ENCODE measurements at places on chromosomes 13 and 19. TPM values are rescaled to one million over a fixed set of nuclear protein-coding genes. Genes with fewer than 3 reads are reported as not detected.

DNA sequence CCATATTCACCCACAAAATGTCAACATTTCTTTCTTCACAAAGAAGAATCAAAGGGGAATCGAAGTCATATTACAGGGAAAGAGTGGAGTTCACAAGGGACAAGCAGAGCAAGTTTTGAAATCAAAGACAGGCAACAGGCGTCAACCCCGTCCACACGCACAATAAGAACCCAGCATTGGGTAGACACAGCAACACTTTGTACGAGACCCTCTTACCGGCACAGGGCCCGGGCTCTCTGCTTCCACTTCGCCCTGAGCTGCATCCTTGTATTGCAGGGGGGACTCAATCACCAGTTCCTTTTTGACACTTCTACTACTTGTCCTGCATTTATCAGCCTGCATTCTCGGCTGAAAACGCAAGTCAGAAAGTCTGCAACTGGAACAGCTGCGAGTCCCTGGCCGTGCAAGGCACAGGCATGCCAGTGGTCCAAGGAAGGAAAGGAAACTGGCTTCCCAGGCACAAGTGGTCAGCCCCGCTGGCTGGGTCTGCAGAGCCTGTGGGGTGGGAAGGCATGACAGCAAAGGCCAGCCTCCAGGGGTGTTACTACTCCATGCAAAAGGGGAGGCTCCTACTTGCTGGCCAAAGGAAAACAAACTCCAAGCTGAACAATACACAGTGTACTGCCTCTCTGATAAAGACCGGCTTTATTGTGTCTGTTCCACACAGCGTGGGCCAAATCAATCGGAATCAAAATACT is at the start of gene DOCK9:
Gene DOCK9, minus strand, starts transcription at position 497 of the 698 bp plus-strand sequence. Its CDS starts 155 bp downstream, at position 342.
- no peak within 1 kb of the TSS for H3K4me3 ChIP-seq
- no peaks in the 10 kb centered on the region for H3K36me3 ChIP-seq
- peaks cover 33% of the 10 kb centered on the region for H3K4me1 ChIP-seq
- H3K27me3 ChIP-seq: no peaks in the 10 kb centered on the region

DNA sequence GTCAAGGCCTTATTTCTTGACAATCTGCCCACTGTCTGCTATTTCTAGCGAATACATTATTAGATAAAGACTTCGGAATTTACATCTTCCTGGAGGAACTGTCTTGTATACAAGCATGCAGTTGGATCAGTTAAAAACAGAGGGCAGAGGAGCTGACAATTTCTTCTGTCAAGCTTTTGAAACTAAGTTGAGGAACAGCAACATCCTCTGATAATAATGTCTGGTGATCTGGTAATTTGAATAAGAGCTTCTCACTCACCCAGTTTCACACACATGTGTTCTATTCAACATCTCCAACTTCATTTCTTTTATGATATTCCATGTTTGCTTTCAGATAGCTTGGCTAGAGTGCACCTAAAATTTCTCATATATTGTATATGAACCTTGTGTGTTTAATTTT is 50.2 kb downstream of the MTMR6 start:
- no peak overlapping the region for H3K4me3 ChIP-seq
- H3K4me1 ChIP-seq: peaks cover 11% of the 10 kb centered on the region
- H3K27me3 ChIP-seq: no peaks in the 10 kb centered on the region
- no peak for DNase-seq

- DNase-seq: no peak
- no peak overlapping the region for H3K27ac ChIP-seq
- H3K4me1 ChIP-seq: no peaks in the 10 kb centered on the region
- no peak overlapping the region for H3K4me3 ChIP-seq
- no peaks in the 10 kb centered on the region for H3K36me3 ChIP-seq
Measured at GRCh38 chr19:1302533-1303239, 17.0 kb downstream of the EFNA2 start.

ZNF649 gene
- 26.3 TPM for total RNA-seq

DNA sequence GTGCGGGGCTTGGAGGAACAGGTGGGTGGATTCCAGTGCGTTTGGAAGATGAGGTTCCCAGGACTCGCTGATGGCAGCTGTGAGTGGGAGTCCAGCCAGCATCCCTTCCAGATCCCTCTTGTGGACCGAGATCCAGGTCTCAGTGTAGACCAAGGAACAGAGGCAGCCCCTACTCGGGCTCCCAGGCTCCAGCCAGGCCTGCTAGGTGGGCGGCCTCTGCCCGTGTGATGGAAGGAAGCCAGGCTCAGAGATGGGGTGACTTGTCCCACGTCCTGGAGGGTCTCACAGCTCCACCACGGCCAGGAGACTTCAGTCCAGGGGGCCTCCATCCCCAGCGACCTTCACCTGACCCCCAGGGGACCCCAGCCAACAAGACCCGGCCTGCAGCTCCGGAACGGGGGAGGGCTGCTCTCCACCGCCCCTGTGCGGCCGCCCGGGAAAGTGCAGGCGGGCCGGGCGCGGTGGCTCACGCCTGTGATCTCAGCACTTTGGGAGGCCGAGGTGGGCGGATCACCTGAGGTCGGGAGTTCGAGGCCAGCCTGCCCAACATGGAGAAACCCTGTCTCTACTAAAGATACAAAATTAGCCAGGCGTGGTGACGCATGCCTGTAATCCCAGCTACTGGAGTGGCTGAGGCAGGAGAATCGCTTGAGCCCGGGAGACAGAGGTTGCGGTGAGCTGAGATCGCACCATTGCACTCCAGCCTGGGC is 729 bp upstream of the MADCAM1 start:
- peak; percentile 77 for DNase-seq
- no peak overlapping the region for H3K27ac ChIP-seq
- H3K4me3 ChIP-seq: no peak overlapping the region
- H3K36me3 ChIP-seq: no peaks in the 10 kb centered on the region

SEMA6B gene
- 12.2 TPM for total RNA-seq

DNA sequence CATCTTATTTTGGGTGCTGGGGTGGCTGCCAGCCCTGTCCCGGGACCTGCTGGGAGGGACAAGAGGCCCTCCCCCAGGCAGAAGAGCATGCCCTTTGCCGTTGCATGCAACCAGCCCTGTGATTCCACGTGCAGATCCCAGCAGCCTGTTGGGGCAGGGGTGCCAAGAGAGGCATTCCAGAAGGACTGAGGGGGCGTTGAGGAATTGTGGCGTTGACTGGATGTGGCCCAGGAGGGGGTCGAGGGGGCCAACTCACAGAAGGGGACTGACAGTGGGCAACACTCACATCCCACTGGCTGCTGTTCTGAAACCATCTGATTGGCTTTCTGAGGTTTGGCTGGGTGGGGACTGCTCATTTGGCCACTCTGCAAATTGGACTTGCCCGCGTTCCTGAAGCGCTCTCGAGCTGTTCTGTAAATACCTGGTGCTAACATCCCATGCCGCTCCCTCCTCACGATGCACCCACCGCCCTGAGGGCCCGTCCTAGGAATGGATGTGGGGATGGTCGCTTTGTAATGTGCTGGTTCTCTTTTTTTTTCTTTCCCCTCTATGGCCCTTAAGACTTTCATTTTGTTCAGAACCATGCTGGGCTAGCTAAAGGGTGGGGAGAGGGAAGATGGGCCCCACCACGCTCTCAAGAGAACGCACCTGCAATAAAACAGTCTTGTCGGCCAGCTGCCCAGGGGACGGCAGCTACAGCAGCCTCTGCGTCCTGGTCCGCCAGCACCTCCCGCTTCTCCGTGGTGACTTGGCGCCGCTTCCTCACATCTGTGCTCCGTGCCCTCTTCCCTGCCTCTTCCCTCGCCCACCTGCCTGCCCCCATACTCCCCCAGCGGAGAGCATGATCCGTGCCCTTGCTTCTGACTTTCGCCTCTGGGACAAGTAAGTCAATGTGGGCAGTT is 8.6 kb downstream of the CALM3 start:
- H3K4me3 ChIP-seq: no peak overlapping the region
- H3K4me1 ChIP-seq: no peaks in the 10 kb centered on the region
- H3K27ac ChIP-seq: no peak overlapping the region

- no peak overlapping the region for H3K4me3 ChIP-seq
- no peak for DNase-seq
- no peak overlapping the region for H3K27ac ChIP-seq
- H3K4me1 ChIP-seq: no peaks in the 10 kb centered on the region
- no peaks in the 10 kb centered on the region for H3K27me3 ChIP-seq
Measured at GRCh38 chr13:20451397-20451796, 74.3 kb downstream of the CRYL1 start.

- peaks cover 14% of the 10 kb centered on the region for H3K4me1 ChIP-seq
- H3K27ac ChIP-seq: peak overlapping the region; percentile 61
- H3K36me3 ChIP-seq: peaks cover 3% of the 10 kb centered on the region
- H3K4me3 ChIP-seq: peak overlapping the region; percentile 76
- no peaks in the 10 kb centered on the region for H3K27me3 ChIP-seq
Measured at GRCh38 chr19:4969772-4970531, 1.0 kb downstream of the KDM4B start.

DNA sequence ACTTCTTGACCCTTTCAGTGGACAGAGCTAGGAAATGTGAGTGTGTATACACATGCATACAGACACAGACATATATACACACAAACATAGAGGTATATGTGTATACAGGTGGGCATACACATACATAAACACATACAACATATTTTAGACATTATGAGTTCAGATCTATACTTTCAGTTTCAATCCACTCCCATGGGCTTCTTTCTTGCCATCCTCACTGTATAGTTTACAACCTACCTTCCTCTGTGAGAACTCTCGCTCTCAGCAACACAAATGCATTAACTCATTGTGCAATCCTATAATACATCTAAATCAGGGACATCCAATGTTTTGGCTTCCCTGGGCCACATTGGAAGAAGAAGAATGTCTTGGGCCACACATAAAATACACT is 21.2 kb upstream of the SCEL start:
- H3K27me3 ChIP-seq: no peaks in the 10 kb centered on the region
- no peak for DNase-seq

- no peak overlapping the region for H3K27ac ChIP-seq
- DNase-seq: no peak
- peaks cover 56% of the 10 kb centered on the region for H3K36me3 ChIP-seq
- H3K4me1 ChIP-seq: peaks cover 15% of the 10 kb centered on the region
Measured at GRCh38 chr13:113495494-113496210, 5.1 kb upstream of the DCUN1D2 start.

- no peak for DNase-seq
- no peaks in the 10 kb centered on the region for H3K36me3 ChIP-seq
- H3K4me1 ChIP-seq: no peaks in the 10 kb centered on the region
- no peaks in the 10 kb centered on the region for H3K27me3 ChIP-seq
Measured at GRCh38 chr13:27549406-27549981, 70.8 kb downstream of the LNX2 start.

IGFL2 gene
- 0.45 TPM for total RNA-seq

C1QTNF9B gene
- not detected for total RNA-seq

- no peaks in the 10 kb centered on the region for H3K36me3 ChIP-seq
- H3K4me3 ChIP-seq: no peak overlapping the region
- no peaks in the 10 kb centered on the region for H3K27me3 ChIP-seq
- H3K4me1 ChIP-seq: no peaks in the 10 kb centered on the region
- no peak overlapping the region for H3K27ac ChIP-seq
Measured at GRCh38 chr13:21987793-21988192, 316.9 kb downstream of the FGF9 start.

DNA sequence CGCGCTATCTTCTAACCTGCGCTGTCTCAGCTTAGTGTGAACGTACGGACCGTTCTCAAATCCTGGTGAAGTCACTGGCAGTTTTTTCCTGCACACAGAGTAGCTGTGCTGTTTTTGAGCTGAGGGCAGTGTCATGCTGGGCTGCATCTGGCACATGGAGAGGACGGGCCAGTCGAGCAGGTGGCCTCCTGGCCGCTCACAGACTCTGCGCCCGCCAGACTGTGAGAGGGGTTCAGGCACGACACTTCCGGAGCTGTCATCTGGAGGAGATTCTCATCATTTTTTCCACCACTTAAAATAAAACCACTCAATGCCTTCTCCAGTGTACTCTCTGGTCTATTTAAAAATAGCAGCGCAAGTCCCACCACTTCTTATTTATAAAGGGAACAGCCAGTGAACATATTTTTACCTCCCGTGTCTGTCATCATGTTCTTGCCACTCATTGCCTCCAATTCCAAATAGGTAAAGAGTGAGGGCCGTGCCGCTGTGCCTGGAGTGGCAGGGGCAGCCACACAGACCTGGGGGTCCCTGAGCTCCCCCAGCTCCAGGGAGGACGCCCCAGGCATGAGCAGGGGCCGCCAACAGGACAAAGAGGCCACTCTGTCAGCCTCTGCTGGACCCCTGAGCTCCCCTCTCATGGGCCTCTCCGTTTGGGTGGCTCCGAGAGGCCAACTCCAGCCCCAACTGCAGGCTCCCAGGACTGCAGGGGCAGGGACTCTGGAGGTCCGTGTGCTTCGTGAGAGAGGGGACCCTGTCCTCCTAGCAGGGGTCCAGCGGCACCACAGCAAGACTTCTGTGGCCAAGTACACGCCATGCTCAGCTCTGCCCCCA is 36.9 kb upstream of the GRTP1 start:
- H3K27ac ChIP-seq: no peak overlapping the region
- peaks cover 10% of the 10 kb centered on the region for H3K4me1 ChIP-seq
- DNase-seq: no peak
- no peaks in the 10 kb centered on the region for H3K36me3 ChIP-seq
- H3K4me3 ChIP-seq: no peak overlapping the region

- H3K4me3 ChIP-seq: peak overlapping the region; percentile 44
- DNase-seq: no peak
- peaks cover 4% of the 10 kb centered on the region for H3K4me1 ChIP-seq
- H3K36me3 ChIP-seq: no peaks in the 10 kb centered on the region
- H3K27ac ChIP-seq: no peak overlapping the region
Measured at GRCh38 chr13:41458187-41458760, 924 bp downstream of the RGCC start.

- no peaks in the 10 kb centered on the region for H3K27me3 ChIP-seq
- H3K4me1 ChIP-seq: no peaks in the 10 kb centered on the region
- peaks cover 46% of the 10 kb centered on the region for H3K36me3 ChIP-seq
- H3K27ac ChIP-seq: no peak overlapping the region
- no peak overlapping the region for H3K4me3 ChIP-seq
- DNase-seq: no peak
Measured at GRCh38 chr19:34208291-34208884, 36.1 kb downstream of the LSM14A start.

ZNF723 gene
- not detected for total RNA-seq

PEG3 gene
- total RNA-seq: 353 TPM

LGALS7 gene
- total RNA-seq: not detected

DOHH gene
- total RNA-seq: 19.0 TPM

SLC10A2 gene
- total RNA-seq: not detected

- no peaks in the 10 kb centered on the region for H3K27me3 ChIP-seq
- H3K36me3 ChIP-seq: no peaks in the 10 kb centered on the region
- no peak overlapping the region for H3K27ac ChIP-seq
- no peak for DNase-seq
Measured at GRCh38 chr13:24244802-24245201, 64.6 kb upstream of the C1QTNF9 start.

DNA sequence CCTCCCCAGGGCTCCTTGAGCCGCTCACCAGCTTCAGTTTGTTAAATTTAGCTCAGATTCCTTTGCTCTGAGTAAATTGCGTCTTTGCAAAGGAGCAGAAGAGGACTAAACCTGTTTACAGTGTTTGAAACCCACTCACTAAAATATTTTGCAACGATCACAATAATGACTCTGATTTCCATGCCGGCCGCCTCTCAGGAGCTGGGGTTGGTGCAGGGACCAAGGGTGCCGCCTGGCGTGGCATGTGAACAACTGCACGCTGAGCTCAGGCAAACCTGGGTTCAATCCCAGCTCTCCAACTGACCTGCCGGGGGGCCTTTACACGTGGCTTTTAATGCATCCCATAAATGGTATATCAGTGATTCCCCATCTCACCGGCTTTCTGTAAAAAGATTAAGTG is 68.7 kb upstream of the CACNA1A start:
- H3K27me3 ChIP-seq: no peaks in the 10 kb centered on the region
- no peak for DNase-seq
- no peaks in the 10 kb centered on the region for H3K4me1 ChIP-seq
- H3K36me3 ChIP-seq: no peaks in the 10 kb centered on the region

GRCh38 chr13:73195091-73195490 is 136.3 kb downstream of the KLF5 start:
- H3K4me1 ChIP-seq: peaks cover under 1% of the 10 kb centered on the region
- no peaks in the 10 kb centered on the region for H3K36me3 ChIP-seq
- no peak for DNase-seq
- H3K27ac ChIP-seq: no peak overlapping the region
- no peaks in the 10 kb centered on the region for H3K27me3 ChIP-seq
- H3K4me3 ChIP-seq: no peak overlapping the region

FRY gene
- total RNA-seq: 0.37 TPM

Measured in A673 (cell line).